ENCODE measurements at places on chromosomes 11 and 22.

DNA sequence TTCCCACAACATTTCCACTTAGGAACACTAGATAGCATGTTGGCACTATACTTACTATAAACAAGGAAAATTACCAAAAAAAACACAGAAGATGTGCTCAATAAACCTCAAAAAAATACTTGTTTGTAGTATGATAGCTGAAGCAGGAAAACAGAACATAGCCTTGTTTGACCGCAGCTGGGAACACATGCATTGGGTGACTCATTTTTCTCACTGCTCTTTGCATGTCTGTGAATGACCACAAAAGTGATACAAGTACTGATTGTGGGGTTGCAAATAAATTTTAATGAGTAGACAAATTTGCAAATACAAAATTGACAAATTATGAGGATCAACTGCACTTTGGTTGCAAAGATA lies 22.8 kb upstream of the GUCY1A2 start:
- DNase-seq: peak; percentile 92

- no peak for DNase-seq
Measured at GRCh38 chr11:125257190-125257579, 92.6 kb downstream of the PKNOX2 start.

- DNase-seq: no peak
Measured at GRCh38 chr22:44012591-44012990, 11.5 kb upstream of the PARVB start.

GRCh38 chr11:42972741-42973140 lies 339.1 kb upstream of the API5 start:
- DNase-seq: no peak

DNA sequence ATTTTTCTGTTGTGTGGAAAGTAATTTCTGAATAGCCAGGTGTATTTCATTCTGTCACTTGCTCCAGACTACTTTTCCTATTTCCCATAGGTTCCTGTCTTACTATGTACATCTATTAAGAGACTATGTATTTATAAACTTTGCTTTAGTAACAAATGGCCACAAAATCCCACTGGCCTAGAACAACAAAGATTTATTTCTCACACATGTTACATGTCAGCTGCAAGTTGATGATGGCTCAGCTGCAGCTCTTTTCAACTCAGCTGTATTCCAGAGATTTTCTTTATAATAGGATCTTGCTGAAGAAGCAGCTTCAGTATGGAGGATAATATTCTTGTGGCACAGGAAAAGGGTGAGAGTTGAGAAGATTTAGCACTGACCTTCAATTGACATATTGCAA lies 539.6 kb upstream of the LRRC4C start:
- DNase-seq: no peak

GRCh38 chr11:123194337-123195187 lies 486 bp downstream of the CLMP start:
- DNase-seq: peak; percentile 46

GRCh38 chr11:45090607-45091006 lies 55.8 kb upstream of the PRDM11 start:
- no peak for DNase-seq

- DNase-seq: peak; percentile 74
Measured at GRCh38 chr11:942823-943222, 17.2 kb downstream of the AP2A2 start.

DNA sequence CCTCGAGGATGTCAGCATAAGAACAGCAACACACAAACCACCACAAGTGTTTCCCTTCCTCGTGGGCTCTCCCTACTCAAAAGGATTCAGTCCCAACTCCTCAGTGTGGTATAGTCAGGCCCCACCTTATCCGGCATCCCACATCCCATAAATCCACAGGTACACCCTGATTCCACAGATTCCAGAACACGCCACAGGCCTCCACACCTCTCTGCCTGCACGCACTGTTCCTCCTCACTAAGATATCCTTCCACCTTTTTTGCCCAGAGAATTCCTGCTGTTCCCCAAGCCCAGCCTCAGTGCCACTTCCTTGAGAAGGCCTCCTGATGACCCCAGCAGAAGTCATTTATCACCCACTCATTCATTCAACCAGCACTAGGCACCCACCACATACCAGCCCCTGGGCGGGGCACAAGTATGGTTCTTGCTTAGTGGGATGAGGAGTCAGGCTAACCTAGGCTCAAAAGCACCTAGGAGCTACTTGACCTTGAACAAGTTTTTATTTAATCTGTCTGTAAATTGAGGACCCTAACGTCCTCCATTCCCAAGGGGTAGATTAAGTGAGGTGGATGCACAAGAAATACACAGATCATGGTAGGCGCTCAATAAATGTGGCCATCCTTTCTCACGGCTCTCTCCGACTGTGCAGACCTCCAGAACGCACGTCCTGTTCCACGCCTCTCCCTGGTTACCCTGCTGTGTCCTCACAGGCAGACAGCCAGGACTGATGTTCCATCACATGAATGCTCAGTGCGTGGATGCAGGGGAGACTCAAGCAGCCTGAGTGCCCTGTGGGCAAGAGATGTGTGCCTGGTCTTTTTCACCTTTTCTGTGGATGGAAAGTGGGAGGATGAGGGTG lies 2.1 kb upstream of the KCNJ4 start:
- no peak for DNase-seq

DNA sequence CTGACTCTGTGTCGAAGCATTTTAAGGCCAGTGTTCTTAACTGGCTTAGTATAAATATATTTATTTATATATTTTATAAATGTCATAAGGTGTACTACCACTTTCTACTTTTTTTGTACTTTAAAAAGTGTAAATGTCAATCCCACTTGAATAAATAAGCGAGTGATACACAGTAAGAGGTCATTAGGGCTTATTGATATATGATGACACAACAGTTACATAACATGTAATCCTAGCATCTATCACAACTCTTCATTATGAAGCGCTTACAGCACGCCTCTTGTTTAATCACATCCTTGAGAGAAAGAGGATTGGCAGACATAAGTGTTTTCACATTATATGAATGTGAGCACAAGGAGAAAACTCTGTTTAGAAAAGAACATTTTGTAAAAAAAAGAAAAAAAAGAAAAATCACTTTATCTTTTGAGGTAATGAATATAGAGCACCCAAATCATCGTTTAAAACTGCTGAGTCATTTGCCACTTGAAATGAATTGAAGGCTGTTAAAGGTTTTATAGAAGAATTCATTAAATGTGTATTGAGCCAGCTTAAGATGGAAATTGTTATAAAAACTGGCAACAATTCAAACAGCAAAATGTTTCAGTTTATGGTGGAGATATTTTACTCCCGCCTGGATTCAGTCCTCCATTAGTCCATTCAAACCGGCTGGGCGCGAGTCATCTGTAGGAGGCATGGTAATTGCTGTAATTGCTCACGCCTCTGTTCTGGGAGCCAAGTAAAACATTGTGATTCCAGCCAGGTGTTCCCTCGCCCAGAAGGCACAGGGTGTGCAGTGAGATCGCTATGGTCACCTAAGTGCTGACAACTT lies 627.3 kb upstream of the KIRREL3 start:
- no peak for DNase-seq

- DNase-seq: no peak
Measured at GRCh38 chr11:134701564-134702165, 289.6 kb upstream of the B3GAT1 start.

- no peak for DNase-seq
Measured at GRCh38 chr11:85848556-85848955, 6.6 kb upstream of the CCDC83 start.

DNA sequence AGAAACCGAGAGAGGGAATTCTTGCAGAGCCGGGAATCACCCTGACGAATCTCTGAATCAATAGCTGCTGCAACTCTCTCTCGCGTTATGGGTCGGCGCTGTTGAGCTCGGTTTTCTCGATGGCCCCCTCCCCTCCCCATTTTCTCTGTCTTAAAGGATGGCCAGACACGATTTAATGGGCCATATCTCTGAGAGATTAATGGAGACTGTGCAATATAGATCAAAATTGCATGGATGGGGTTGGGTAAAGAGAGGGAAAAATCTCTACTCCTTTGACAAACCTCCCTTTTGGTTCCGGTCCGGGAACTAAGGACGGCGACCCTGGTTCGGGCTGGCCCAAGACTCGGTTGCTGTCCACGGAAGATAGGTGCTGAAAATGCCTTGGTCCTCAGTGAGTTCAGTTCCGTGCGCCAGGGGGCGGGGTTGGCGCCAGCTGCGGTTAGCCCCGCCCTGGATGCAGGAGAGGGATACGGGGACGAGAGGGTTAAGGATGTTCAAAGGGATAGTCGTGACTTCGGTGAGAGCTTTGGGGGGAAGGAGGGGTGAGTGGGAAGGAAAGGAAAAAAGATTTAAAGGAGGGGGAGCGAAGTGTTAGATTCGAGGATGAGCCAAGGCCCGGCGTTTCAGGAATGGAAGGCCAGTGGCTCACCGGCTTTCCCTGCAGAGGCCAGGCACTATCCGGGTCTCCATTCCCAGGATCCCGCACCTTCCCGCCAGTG lies 103.6 kb upstream of the HSD17B12 start:
- peak; percentile 25 for DNase-seq

DNA sequence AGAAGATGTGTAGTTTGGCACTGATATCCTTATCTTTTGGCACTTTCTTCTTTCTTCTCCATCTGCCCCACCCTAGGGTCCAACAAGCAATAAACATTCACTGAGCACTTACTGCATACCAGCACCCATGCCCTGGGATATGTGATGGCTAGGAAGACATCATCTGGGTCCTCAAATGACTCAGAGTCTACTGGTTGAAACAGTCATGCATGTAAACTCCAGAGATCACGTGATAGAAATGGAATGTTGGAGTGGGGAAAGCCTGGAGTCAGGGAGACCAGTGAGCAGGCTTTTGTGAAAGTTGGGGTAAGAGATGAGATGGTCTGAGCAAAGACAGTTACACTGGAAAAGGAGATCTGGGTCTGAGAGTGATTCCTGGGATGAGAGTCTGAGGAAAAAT lies 724.9 kb upstream of the TENM4 start:
- no peak for DNase-seq

- DNase-seq: no peak
Measured at GRCh38 chr11:215581-216037, 8.1 kb downstream of the RIC8A start.

- DNase-seq: peak; percentile 23
Measured at GRCh38 chr22:43136255-43136654, 6.9 kb downstream of the MCAT start.

- no peak for DNase-seq
Measured at GRCh38 chr11:64124147-64124546, 41.8 kb downstream of the MACROD1 start.

DNA sequence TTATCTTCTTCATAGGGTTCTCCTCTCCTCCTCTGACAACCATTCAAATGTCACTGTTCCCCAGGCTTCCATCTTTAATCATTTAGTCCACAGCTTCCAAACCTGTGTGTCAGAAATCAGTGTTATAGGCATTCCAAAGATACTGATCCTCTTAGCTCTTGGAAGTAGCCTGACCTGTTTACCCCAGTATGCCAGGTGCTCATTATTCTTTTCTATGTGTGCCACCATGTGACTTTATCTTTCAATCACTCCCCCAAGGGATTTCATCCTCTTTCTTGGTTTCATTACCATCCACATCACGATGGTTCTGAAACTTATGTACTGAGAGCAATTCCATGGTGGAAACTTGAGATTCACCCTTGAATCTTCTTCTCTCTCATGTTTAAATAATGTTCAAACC lies 7.6 kb downstream of the POU2AF2 start:
- no peak for DNase-seq
